ENCODE measurements at places on chromosomes 4 and X. TPM values are rescaled to one million over a fixed set of nuclear protein-coding genes. Genes with fewer than 3 reads are reported as not detected.
A peak's percentile ranks its signal among the peaks of the same experiment; 100 is the strongest.

Gene MAGEE2
- total RNA-seq = not detected

Gene IL15
- total RNA-seq = 1.2 TPM

Gene SLC39A8
- 13.2 TPM for total RNA-seq

Gene DSPP
- total RNA-seq = not detected

Gene SSX1
- not detected for total RNA-seq

Gene FRAS1
- 33.5 TPM for total RNA-seq

Gene ADGRG2
- not detected for total RNA-seq

Gene TGIF2LX
- total RNA-seq = not detected

Gene BEX1
- not detected for total RNA-seq

Gene C1GALT1C1
- 15.4 TPM for total RNA-seq

Gene OPRPN
- not detected for total RNA-seq

Gene HTR2C
- not detected for total RNA-seq

- no peak for DNase-seq
These were observed 64.3 kb downstream of the ZFYVE28 start for GRCh38 chr4:2354118-2354517.

- DNase-seq = no peak
These were observed 25.0 kb upstream of the MTHFD2L start for GRCh38 chr4:74132944-74133343.

GRCh38 chr4:100926039-100926717, 408.4 kb upstream of the EMCN start:
- DNase-seq = no peak

- no peak for DNase-seq
These were observed 7.2 kb downstream of the ZFP42 start for GRCh38 chr4:188002751-188003150.

DNA sequence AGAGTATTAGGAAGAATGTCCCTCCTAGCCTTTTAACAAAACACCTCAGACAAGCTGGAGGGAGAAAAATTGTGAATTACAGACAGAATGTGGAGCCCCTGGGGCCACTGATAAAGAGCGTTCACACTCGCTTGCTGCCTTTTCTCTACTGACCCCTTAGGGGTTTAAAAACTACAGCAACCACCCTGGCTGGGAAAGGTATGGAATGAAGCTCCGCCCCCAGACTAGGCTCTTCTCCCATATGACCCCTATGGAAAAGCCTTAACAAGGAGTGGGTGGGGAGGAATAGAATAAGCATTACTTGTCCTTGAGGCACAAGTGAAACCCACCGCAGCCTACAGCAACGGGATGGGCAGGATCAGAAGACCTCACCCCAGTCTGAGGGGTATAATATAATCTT, 26.3 kb downstream of the ANKRD50 start:
- DNase-seq = no peak

- no peak for DNase-seq
These were observed 7.2 kb downstream of the TIMM17B start for GRCh38 chrX:48890296-48890925.

DNA sequence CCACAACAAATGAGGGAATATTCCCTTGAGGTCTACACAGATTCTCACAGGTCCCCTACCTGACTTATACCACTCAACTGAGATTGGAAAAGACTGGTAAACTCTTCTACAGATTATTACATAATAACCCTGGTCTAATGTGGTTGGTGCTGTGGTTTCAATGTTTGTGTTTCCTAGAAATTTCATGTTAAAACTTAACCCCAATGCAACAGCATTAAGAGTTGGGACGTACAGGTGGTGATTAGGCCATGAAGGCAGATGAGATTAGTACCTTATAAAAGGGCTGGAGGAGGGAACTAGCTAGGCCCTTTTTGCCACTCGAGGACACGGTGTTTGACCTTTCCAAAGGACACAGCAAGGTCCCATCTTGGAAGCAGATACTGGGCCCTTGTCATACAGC, 84.3 kb upstream of the TAPT1 start:
- no peak for DNase-seq

DNA sequence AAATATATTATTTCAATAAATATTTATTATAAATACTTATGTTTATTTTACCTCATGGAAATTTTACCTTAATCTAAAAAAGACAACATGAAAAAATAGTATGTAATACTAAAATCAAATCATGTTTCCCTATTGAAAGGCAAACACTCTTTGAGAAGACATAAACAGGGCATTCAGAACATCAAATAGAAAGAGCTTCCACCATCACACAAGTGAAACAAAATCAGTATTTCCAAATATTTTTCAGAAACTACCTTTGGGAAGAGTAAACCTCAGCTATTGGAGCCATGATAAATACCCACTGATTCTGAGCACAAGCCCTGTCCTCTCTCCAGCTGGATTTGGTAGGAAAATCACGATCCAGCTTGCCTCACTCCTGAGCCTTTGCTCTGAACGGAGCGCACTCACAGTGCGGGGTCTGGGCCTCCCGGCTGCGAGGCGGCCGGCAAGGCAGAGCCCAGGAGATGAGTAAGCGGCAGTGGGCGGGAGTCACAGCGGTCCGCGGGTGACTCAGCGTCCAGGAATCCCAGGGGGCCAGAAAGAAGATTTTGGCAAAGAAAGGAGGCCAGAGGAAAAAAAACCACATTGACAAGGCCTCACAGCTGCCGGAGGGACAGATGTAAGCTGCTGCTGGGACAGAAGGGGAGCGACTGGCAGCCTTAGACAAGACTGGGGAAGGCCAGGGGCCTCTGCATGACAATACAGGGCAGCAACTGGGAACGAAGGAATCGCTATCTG, 14.7 kb upstream of the ANXA5 start:
- DNase-seq = peak; percentile 77

DNA sequence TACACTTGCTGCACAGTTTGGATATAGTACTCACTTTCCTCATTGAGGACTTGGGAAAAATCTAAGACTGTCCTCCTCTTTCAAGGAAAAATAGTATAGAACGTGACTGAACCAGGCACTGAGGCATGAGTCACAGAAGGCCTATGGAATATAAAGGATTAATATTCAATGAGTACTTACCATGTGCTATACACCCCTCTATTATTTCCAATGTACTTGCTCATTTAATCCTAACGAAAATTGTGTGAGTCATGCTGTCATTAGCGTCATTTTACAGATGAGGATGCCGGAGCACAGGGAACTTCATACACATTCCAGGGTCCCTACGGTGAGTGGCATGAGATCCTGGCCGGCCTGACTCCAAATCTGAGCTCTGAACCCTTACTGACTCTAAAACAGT, 2136.2 kb upstream of the TENM3 start:
- DNase-seq = no peak

DNA sequence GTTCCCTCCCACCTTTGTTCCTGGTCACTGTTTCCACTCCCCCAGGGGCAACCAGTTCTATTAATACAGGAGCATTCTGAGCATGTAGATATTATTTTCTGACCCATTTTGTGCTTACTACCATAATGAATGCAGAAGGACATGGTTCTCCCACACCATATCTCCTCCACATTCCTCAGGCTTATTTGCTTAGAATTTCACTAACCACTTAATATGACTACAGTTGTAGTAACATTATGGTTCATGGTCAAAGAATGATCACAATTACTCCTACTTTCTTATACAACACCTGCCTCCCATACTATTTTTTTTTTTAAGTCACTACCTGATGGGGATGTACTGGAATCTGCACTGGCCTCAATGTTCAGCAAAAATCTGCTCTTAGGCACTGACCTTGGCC, 7.5 kb upstream of the FAM184B start:
- DNase-seq = no peak

GRCh38 chrX:153633048-153633447, 14.0 kb upstream of the DUSP9 start:
- no peak for DNase-seq

DNA sequence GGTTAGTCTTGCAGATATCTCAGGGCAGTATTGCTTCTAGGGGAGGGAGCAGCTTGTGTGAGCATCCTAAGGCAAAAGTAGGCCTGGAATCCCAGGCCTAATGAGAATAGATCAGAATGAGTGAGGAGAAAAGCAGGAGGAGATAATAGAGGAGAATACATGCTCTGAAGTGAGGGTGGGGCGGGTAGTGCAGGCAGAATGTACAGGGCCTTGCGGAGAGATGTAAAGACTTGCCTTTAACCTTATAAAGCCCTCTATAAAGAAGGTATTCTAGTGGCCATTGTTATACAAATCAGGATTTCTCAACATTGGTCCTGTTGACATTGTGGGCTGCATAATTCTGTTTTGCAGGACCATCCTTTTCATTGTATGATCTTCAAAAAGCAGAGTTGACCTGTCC, 855.3 kb downstream of the PCDH7 start:
- no peak for DNase-seq

GRCh38 chrX:33336783-33337182, 125.4 kb upstream of the DMD start:
- DNase-seq = no peak

- no peak for DNase-seq
These were observed 36.0 kb upstream of the NSG1 start for GRCh38 chr4:4350909-4351308.

DNA sequence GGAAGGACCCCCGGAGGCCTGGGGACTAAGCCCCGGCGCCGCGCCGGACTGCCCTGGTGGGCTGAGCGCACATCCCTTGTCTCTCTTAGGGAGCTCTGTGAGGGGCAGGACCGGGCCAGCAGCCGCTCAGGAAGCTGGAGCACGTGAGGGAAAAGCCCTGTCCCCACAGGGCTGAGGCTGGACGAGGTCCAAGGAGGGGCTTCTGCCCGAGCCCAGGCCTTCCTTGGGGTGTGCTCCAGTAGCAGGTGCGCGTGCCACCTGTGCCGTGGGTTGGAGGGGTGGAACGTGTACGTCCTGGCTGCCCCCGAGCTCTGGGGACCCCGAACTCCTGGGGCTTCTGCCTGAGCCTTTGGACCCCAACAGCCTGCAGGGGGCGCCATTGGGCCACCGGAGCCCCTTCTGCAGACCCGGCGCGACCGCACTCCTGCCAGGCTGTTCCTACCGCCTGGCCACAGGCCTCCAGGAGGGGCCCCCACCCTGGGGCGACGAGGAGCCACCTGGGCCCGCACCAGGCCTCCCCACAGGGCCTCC, 27.2 kb downstream of the TACC3 start:
- DNase-seq = peak; percentile 44

DNA sequence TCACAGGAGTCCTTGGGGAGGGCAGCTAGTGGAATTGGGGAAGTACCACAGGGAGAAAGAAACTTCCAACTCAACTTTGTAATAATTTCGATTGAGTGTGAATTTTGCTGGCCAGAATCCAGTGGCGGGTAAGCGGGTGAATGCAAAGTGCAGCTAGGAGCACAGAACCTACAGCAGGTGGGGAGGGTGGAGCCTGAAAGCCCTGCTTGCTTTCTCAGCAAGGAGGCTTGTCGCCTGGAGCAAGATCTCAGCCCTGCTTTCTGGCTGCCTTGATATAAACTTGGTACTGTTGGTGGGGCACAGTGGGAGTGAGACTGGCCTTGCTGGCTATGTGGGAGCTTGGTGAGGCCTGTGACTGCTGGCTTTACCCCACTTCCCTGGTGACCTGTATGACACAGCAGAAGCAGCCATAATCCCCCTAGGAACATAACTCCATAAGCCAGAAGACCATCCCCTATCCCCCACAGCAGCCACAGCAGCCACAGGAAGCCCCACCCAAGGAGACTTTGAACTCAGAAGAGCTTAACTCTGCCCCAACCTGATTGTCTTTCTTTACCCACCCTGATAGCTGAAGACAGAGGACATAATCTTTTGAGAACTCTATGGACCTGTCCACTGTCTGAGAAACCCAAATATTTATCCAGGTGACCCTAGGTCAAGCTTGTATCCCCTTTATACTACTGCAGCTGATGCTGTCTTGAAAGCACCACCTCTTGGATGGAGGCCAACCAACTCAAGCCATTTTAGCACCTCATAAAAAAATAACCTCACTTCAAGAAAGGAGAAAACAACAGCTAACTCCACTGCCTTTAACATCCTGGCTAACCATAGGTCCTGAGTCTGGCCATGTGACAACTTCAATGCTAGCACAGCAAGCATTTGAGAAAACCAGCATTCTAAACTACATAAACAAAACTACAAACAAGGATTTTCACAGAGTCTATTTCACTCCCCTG, 87.2 kb upstream of the PDE5A start:
- DNase-seq = no peak

DNA sequence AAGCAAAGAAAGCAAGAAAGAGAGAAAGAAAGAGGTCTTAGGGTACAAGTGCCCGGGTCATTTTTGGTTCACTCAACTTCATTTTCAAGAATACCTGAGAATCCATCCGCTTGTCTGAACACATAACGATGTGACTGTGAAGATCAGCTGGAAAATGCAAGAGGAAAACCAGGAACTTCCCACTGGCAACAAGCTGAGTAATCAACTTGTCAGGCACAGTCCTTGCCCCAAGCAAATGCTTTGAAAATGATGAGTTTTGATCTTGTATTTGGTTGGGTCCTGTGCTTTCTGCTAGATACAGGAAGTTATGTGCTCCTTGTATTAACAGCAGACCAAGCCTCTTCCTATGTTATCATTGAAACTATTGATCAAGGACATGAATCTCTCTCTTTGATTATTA, 239.1 kb downstream of the ASMT start:
- no peak for DNase-seq

DNA sequence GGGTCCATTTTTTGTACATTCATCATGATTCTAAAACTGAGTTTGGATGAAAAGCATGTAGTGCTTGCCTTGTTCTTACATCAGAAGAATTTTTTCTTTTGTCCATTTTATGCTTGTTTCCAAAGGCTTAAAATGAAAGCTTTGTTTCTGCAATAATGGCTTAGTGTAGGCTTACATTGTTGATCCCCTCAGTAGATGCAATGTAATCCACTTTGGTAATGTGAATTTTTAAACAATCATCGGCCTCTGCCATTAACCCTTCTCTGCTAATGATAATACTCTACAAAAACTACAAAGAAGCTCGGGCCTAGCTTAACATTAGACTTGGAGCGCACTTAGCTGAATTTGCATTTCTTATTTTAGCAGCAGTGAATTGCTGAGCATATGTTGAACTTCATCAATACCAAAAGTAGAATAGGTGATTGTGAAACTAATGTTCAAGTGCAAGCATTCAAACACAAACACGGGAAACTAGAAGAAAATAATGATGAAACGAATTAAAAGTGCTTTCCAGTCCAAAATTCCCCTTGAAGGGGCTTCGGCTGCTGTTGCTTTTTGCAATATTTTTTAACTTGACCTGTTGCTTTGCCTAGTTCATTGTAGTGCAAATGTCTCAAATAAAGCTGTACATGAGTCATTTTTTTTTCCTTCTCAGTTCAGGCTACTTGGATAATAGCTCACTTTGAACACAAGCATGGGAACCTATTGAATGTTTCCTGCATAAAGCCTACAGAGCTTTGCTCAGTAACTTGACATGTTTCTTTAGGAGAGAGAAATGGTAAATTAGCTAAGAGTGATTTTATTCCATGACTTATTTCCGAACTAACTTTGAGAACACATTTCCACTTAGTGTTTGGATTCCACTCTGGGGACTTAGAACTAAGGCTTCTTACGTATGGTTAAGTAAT, 66.5 kb downstream of the SLIT2 start:
- DNase-seq = no peak

- no peak for DNase-seq
These were observed 25.4 kb downstream of the SEC31A start for GRCh38 chr4:82865592-82865991.
